H54 (cell line): ENCODE measurements at places on chromosomes 7 and 10.

DNA sequence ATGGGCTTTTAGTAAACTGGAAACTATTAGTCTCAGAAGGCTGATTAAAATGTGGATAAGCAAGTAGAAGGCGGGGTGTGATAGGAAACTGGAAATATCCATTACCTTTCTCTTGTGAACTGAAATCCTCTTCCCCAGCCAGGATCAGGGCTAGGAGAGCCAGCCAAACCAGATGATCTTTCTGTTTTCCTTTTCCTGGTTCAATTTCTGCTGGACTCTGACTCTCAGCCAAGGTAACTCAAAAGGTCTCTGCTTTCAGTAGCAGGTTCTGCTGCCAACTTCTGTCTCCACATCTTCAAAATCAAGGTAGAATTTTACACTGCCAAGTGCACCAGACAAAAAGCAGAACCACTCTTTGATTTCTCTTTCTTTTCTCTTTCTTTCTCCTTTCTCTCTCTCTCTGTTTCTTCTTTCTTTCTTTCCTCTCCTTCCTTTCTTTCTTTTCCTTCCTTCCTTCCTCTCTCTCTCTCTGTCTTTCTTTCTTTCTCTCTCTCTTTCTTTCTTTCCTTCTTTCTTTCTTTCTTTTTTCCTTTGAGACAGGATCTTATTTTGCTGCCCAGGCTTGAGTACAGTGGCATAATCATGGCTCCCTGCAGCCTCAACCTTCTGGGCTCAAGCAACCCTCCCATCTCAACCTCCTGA, 30.8 kb downstream of the OTUD1 start:
- no peak for DNase-seq

- no peak for DNase-seq
Observed at GRCh38 chr7:126079581-126079980, 1150.0 kb upstream of the POT1 start.

DNA sequence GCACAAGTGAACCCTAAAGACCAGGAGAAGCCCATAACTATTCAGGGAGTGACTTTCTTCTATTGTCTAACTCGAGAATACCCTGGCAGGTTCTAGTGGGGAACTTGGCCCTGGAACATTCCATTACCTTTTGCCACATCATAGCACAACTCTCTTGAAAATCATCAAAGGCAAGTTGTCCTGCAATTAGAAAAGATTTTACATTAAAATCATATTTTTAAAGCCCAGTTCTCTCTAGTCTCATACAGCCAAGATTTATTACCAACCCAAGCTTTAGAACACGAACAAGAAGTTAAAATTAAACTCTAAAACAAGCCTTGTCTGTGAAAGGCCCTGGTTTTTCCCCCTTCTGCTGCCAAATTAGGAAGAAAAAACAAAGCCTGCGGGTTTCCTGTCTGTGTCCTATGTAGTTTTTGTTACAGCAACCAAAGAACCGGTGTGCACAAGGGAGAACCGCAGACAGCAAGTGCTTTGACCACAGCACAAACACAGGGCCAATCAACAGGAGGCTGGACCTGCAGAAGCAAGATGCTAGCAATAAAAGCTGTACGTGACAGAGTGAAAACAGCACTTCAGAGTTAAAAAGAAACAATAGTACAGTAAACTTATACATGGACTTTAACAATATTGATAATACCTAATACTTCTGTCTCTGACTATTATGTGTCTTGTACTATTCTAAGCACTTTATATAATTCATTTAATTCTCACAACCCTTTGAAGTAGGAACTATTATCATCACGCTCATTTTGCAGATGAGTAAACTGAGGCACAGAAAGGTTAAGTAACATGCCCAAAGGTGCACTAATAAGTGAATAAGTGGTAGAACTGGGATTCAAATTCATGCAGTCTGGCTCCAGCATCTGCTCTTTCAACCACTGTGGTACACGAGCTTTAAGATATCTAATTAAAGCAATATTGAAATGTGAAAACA, 65.8 kb downstream of the STK17A start:
- no peak for DNase-seq

- DNase-seq = no peak
Observed at GRCh38 chr7:17318146-17318545, 19.7 kb downstream of the AHR start.
